Effector CD8-positive, alpha-beta T cell (primary cell): ENCODE measurements at places on chromosomes 1 and 21.

DNA sequence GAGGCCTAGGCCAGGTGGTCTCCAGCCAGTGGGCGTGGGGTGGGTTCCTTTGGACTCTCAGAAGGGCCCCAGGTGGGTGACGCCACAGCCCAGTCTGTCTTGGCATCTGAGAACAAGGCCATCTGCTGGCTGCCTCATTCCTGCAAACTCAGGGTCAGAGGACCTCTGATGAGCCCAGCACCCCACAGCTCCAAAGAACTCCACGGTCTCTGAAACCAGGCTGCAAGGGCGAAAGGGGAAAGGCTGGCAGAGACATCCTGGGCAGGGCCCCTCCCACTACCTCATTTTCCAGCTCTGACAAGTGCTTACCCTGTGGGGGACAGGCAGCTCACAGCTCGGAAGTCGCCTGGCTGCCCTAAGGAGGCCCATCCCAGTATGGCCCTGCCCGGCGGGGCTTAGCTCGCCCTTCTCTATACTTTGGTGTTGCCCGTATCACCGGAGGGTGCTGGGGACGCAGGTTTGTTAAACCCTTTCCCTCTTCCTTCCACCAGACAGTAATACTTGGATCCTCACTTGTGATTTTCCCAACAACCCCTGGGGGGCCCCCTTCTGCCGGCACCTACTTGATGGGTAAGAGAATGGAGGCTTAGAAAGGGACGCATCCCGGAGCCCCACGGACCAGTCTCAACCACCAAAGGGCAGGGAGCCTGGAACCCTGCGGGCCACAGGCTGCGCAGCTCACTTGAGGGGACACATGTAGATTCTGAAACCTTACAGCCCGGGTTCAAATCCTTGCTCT, 10.9 kb upstream of the EDN2 start:
- DNase-seq = no peak

DNA sequence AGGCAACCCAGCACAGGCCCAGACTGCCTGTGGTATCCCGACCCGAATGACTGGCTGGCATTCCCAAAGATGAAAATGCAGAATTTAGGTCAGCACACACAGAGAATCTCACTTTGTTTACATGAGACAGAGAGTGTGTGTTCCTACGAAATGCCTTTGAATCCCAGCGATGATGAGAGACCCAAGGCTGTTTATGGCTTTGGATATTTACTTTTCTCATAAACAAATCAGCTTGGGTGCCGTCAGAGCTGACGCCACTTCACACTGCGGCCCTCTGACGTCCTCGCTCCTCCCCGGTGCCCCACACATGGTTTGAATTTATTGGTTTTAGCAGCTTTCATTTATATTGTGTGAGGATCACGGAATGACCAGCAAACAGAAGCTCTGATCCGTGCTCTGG, 18.7 kb downstream of the TRABD2B start:
- no peak for DNase-seq

- DNase-seq = no peak
Measured at GRCh38 chr21:19048098-19048672, 644.6 kb upstream of the TMPRSS15 start.

DNA sequence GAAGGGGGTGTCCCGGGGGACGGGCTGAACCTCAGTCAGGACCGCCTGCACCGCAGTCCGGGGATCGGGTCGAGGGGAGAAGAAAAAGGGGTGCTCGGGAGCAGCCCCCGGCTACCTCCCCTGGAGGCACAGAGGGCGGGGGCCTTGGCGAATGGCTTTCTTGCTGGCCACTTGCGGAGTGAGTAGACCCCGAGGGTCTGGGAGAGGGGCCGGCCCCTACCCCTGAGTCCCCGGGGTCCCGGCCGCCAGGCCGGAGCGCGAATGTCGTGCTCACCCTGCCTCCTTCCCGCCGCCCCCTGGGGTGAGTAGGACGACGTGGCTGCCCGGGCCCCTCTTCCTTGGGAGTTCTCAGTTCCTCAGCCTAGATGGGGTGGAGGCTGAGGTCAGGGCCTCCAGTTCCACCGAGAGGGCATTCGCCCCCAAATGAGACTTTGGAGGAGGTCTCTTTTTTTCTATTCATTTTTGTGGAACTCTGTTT, 113.0 kb downstream of the OSBPL9 start:
- DNase-seq = no peak

- no peak for DNase-seq
Measured at GRCh38 chr1:56542651-56543050, 36.7 kb downstream of the PLPP3 start.

DNA sequence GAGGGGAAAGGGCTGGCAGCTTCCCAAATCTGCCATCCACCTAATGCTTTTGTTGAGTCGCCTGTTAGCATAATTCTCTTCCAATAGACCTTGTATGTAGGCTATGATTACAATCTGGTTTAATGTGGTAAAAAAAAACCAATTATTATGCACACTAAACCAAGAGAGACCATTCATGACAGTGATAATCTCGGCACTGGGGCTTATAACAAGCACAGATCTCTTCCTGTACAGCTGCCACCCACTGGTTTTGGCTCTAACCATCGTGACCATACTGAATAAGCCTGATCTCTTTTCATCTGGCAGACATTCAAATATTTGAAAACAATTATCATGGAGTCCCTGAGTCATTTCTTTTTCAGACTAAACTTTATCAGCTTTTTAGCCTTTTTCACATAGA, 12.0 kb upstream of the SYT14 start:
- DNase-seq = no peak

GRCh38 chr1:31072304-31072746, 6.8 kb upstream of the PUM1 start:
- no peak for DNase-seq

- DNase-seq = no peak
Measured at GRCh38 chr21:34852448-34852847, 183.7 kb downstream of the CLIC6 start.

DNA sequence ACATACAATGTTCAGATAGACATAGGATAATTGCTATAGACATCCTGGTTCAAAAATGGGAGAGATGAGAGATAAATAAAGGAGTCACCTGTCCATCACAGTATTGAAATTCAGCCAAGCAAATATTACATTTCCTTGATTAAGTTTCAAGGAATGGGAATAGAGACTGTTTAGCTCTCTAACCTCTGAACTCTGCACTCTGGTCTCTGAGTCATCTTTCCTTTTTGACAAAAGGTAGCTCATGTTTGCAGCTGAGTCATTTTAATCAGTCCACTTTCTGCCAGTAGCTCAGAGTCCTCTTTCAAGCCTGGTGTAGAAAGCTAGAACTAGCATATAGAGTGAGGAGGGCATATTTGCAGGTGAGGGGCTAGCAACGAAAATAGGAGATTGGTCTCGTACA, 51.4 kb upstream of the GJA8 start:
- no peak for DNase-seq
